ENCODE measurements at places on chromosomes 16 and 17.

DNA sequence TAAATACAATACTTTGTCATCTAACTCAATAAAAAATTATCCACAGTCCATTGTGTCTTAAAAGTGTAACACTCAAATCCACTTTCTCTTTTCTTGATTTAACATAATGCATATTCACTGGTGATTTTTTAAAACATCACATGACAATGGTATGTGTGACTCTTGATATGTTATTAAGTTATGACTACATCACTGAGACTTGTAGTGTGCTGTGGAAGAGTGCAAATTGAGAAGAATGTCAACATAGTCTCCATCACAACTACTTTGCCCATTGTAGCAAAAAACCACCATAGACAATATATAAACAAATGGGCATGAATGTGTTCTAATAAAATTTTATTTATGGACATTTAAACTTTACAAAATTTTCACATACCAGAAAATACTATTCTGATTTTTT, 380.7 kb upstream of the PMFBP1 start:
- no peak for DNase-seq

DNA sequence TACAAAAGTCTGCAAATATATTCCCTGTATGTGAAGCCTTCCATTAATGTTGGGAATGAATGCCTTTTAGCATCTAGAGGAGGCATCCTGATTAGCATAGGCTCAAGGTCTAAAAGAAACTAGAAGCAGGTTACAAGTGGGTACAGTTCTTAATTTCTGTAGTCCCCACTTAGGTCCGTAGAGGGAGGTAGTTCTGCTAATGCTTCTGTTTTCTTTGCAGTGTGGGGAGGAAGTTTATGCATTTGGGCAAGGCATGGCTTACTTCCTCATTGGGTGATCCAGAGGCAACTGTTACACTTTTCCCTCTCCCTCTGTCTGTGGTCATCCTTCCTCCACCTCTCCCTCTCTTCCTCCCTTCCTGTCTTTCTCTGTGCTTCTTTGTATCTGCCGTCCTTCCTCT, 108.4 kb upstream of the ZKSCAN2 start:
- no peak for DNase-seq

GRCh38 chr17:8692916-8693315, 51.7 kb downstream of the CCDC42 start:
- DNase-seq: no peak

DNA sequence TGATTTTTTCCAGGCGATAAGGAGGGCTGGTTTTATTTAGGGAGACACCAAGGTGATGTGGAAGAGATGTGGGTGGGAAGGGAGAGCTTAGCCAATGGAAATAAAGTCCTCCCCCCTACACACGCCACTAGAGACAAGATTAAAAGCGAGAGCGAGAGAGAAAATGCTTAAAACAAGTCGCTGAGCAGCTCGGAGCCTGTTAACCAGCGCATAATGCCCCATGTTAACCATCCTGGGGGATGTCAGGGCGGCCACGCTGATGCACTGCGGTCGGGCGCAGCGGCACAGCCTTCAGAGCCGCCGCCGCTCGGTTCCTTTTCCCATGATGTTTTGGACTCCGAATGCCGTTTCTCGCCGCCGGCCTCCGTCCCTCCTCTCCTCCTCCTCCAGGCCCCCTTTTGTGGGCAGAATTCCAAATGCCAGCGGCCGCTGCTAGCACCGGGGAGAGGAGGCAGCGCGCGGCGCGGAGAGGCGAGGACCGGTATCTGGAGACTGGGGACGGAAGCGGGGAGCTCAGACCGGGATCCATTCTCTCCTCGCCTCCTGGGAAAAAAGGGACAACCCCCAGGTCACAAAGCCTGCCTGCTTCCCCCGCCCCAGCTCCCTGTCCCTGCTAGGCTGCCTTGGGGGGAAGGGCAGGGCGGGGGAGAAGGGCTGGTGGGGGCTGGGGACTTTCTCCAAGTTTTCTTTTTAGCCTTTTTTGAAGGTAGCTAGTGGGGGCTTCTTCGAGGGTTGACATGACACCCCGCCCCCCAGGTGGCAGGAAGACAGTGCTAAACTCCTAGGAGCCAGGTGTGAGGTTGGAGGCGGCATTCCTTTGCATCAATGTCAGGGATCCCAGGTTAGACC, 98.1 kb upstream of the CCL2 start:
- DNase-seq: no peak

GRCh38 chr17:43572368-43572980, 26.3 kb upstream of the ETV4 start:
- DNase-seq: no peak

DNA sequence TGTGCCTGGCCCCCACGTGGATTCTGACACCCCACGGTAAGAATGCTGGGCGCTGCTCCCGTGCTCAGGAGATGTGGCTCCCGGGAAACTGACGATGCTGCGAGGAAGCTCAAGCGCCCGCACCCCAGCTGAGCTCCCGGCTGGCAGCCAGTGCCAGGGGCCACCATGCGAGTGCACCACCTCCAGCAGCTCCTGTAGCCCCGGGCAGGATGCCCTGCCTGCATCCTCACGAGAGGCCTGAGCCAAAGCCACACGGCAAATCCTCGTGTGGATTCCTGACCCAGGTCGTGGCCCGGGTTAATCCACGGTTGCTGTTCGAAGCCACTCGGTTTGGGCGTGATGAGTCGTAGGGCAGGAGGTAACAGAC, 11.6 kb upstream of the DPEP1 start:
- DNase-seq: no peak

DNA sequence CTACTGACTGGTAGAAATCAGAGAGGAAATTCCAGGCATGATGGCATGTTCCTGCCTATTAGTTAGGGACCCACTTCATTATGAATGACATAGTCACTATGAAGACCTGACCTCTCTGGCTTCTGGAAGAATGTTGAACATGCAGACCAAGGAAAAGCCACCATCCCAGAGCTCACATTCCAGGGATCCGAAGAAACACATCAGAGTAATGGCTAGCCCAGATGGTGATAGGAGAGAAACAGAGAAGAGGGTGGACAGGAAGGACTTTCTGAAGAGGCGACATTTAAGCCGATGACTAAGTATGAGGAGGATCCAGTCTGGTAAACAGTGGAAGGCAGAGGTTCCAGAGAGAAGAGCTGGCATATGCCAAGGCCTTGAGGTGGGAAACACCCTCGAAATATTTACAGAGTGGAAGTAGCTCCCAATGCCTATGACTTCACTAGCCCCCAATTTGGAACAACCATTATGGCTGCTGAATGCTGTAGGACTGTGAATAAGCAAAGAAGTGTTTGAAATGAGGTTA, 216.2 kb downstream of the RBFOX1 start:
- DNase-seq: no peak

- no peak for DNase-seq
These were observed 585 bp downstream of the WRAP53 start for GRCh38 chr17:7688808-7689316.

DNA sequence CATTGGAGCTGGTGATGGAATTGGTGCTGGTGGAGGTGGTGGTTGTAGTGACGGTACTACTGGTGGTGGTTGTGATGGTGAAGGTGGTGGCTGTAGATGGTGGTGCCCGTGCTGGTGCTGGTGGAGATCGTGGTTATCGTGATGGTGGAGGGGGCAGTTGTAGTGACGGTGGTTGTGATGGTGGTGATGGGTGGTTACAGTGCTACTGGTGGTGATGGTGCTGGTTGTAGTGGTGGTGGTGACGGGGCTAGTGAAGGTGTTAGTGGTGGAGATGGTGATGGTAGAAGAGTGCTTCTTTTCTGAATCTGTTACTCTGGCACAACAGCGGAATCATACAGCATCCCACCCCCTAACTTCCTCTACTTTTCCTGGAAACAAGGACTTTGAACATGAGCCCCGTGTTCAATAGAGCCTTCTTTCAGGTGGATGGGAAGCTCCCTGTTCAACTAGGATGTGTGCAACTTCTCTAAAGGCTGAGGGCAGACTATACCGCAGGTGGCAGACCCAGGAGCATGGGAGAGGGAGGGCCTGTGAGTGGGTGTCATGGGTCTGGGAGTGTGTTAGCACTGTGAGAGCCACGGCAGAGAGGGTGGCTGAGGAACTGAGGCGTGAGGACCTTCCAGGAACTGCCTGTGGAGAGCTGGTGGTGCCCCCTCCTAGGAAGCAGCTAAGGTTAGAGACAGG, 8.2 kb downstream of the TBX21 start:
- no peak for DNase-seq

GRCh38 chr17:9071811-9072498, 50.6 kb downstream of the NTN1 start:
- DNase-seq: no peak

GRCh38 chr17:17546399-17547185, 44.9 kb downstream of the PEMT start:
- DNase-seq: no peak

- DNase-seq: peak; percentile 13
These were observed 174.3 kb upstream of the TNRC6C start for GRCh38 chr17:77783991-77784820.

DNA sequence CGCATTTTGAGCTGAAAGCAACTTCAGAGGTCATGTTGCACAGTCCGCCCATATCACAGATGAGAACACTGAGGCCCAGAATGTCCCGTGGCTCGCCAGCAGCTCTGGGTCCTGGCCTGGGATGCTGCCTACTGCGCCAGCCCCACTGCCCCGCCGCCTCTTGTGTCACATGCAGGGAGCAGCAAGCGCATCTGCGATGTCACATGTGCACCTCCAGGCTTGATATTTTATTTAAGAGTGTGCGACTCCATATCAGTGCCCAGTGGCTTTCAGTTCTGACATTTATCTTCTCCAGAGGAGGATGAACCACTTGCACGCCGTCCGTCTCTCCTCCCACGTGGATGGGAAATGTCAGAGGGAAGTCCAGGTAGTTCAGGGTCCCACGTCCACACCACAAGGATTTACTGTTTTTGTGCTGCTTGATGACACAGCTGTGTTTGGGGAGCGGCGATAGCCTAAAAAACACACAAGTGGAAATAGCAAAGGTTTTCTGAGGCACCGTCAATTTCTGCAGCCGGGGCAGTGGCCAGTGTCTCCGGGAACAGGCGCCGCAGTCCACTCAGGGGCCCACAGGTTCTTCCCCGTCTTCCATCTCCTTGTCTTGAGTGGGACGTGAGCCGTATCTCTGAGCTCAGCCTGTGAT, 7.0 kb upstream of the RBFOX3 start:
- no peak for DNase-seq

DNA sequence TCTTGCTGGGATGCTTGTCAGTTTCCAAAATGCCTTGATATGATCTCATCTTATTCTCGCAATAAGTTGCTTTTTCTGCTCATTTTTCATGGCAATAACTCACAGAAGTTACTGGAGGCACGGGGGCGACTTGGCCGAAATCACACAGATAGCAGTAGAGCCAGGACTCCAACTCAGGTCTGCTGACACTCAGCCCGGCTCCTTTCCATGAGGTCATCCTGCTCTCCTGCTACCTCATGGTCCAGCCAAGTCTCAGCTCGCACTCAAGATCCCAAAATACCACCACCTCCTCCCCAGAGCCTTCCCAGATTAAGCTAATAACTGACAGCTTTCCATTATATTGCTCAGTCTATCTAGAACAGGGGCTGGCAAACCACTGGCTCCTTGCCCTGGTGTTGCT, 269.5 kb downstream of the MAP2K4 start:
- DNase-seq: no peak

DNA sequence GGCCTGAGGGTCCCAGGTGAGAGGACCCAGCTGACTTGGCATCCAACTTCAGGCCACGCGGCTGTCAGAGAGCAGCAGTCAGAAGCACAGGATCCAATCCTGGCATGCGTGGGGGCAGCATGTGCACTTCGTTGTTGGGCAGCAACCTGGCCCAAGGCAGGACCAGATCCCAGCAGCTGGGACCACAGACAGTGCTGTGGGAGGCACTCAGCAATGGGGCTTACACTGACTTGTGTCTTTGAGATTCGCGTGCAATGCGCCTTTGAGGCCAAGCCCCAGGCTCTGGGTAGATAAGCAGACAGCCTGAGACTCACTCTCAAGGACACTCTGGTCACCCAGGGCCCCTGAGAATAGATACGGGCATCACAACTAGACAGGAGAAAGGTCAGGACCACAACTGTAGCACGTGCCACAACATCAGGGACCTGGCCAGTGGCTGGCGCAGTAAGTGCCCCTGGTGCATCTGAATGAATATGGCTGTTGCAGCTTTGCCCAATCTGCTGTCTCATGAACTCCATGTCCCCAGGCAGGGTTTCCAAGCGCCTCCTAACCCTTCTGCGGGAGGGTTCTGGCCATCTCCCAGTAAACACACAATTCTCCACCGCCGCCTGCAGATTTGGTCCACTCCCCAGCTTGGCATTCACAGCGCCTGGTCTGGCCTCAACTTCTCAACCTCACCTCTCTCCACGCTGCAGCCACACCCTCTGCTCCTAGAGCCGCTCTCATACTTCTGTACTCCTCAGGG, 3.2 kb downstream of the PAM16 start:
- no peak for DNase-seq

GRCh38 chr17:49575679-49576087, at the start of gene NXPH3:
TSS of gene NXPH3 (plus strand) at chr17:49575871. CDS start at chr17:49576220, 349 bp downstream.
- DNase-seq: peak; percentile 41

GRCh38 chr17:73634629-73635028, 9.6 kb downstream of the SDK2 start:
- no peak for DNase-seq

DNA sequence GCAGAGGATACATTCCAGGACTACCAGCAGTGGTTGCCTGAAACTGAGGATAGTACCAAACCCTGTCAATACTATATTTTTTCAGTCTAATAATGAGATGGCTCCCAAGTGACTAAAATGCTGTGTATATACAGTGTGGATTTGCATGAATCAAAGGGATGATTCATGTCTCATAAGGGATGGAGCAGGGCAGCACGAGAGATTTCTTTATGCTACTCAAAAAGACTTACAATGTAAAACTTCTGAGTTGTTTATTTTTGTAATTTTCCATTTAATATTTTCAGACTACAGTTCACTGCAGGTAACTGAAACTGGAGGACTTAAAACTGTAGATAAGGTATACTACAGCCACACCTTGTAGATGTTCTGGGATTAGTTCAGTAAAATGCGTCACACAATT, 674.7 kb upstream of the SALL1 start:
- DNase-seq: no peak

- peak; percentile 71 for DNase-seq
These were observed 8.1 kb upstream of the CPNE2 start for GRCh38 chr16:57084257-57084770.

DNA sequence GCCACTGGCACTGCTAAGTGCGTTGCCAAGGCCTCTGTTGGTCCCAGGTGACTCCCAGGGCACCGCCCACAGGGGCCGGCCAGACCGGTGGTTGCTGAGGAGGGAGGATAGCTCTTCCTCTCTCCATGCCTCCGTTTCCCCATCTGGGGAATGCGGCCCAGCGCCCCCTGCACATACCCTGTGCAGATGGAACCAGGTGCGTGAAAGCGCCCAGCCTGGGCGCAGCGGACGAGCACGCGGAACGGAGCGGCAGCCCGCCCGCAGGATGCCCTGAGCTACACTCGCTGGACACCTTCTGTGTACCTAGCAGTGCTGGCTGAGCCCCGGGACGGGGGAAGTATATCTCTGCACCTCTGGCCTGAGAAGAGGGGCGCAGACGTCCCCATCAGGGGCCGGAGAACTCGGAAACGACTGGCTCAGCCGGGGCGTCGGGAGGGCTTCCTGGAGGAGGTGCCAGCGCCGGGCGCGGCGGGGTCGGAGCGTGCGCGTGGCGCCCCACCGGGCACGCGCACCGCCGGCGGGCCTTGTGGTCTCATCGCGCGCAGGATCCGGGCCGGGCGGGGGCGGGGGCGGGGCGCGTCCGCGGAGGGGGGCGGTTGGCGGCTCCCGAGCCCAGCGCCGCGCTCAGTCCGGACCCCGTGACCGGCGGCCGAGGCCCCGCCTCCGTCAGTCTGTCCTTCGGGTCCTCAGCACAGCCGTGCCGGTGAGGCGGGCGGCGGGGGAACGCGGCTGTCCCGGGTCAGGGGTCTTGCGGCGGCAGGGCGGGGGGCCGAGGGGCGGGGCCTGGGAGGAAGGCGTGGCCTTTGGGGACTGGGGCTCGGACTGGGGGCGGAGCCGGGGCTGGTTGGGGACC, at the start of the genes CCDC78 and HAGHL:
Gene CCDC78 (minus strand): TSS at position 6 of the 853 bp plus-strand sequence. CDS start 76 bp downstream, outside the sequence.
Gene HAGHL (plus strand): TSS at position 669 of the 853 bp plus-strand sequence. CDS start 404 bp downstream, outside the sequence.
- DNase-seq: no peak

GRCh38 chr17:78144736-78145641, 1.2 kb upstream of the C17orf99 start:
- DNase-seq: no peak
